ENCODE measurements at places on chromosomes 5 and 9.

DNA sequence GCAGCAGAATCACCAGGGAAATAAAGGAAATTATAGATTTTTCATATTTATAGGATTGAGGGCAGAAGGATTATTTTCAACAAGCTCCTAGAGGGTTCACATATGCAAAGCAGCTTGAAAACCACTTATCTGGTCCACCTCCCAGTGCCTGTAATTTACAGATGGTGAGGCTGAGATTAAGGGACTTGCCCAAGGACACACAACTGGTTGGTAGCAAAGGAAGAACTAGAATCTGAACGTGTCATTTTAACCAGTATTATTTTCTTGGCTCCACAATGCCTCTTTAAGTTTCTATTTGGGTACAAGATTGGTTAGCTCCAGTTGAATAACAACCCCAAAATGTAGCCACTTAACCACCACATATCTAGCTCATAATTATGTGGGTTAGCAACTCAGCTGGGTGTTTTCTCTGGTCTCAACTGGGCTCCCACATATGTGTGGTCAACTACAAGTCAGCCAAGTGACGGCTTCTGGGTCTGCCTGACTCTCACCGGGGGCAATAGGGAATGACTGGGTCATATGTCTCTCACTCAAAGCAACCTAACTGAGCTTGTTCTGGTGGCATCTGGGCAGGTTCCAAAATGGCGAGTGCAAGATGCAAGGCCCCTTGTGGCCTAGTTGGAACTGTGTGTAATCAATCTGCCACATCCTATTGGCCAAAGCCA is 127.7 kb downstream of the ZDHHC21 start:
- DNase-seq, result no peak

- no peak for DNase-seq
These were observed 154.4 kb upstream of the GRAMD2B start for GRCh38 chr5:126268697-126269315.

DNA sequence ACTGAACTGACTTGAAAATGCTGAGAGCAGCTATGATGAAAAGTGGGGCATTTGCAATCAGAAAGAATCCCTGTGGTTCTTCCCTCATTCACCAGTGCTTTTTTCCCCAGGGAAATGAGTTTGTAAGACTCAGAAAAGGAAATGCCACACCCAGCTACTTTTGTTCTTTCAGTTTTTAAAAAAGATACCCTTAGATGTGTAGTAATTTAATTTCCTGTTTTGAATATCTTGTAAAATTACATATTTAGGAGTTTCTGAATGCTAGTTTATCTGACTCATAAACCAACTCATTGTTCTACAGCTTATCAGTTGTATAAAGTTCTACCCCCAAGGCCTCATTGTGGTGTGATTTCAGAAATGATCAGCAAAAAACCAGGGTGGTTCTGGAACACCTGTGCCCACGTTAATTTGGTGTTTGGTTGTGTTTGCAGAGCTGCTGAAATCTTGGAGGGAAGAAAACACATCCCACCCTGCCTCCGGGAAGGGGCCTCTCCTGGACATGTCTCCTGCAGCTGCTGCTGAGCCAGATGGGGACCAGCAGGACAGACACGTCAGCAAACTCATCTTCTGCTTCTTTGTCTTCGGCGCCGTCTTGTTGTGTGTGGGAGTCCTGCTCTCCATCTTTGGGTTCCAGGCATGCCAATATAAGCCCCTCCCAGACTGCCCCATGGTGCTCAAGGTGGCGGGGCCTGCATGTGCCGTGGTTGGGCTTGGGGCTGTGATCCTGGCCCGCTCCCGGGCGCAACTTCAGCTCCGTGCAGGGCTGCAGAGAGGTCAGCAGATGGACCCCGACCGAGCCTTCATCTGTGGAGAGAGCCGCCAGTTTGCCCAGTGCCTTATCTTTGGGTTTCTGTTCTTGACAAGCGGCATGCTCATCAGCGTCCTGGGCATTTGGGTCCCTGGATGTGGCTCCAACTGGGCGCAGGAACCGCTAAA is 2.8 kb downstream of the TMEM171 start:
- DNase-seq, result no peak

GRCh38 chr5:51997949-51998348 is 614.7 kb downstream of the ISL1 start:
- no peak for DNase-seq

DNA sequence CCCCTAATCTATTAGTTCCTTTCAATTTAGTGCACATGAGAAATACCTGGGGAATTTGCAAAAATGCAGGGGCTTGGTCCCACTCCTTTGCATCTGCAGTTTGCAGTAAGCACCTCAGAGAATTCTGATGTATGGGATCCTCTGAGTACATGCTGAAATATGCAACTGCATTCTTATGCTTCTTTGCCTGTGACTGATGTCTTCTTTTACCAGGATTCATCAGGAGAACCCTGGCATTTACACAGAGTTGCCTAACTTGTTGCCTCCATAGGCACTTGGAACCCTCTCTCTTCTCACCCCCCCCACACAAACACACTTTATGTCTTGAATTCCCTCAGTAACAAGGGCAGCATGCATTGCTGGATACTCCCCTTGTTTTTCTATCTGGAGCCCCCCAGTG is 173.1 kb downstream of the KDM4C start:
- DNase-seq, result no peak

GRCh38 chr5:54062958-54063357 is 247.4 kb downstream of the ARL15 start:
- no peak for DNase-seq

GRCh38 chr5:20609126-20609525 is 621.1 kb upstream of the CDH18 start:
- no peak for DNase-seq

DNA sequence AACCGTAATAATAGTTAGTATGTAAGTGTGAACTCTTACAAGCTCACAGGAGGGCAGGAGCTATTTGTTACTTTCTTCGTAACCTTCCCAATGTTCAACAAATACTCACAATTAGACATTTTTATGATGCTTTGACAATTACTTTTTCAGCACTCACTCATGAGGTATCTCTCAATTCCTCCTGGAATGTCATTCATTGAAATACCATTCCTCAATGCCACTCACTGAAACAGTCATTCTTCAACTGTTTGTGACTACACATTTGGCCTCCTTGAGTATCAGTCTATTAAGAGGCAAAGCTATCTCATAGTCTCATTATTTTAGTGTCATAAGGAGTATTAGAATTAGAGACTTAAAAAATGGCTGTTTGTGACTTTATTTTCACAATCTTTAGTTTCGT is 734.1 kb upstream of the DMAC1 start:
- DNase-seq, result no peak

DNA sequence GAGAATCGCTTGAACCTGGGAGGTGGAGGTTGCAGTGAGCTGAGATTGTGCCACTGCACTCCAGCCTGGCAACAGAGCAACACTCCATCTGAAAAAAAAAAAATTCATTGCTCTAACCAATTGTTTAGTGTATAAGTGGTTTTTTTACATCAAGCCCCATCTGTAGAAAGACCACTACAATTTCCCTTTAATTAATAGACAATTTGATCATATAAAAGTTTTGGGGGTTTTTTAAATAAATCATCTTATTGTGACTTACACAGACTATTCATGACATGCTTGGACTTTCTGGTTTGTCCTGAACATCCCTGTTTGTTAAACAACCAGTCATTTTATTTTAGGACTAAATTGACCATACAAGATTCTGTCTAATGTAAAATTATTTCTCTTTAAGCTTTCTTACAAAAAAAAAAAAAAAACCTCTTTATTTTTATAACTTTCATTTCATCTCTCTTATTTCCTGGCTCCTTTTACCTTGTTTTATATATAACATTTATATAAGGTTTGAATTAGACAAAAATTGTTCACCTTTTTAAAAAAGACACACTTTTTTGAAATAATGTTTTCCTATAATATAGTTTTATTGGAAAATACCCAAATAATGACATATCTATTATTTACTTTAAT is 9.8 kb upstream of the FANCC start:
- no peak for DNase-seq

DNA sequence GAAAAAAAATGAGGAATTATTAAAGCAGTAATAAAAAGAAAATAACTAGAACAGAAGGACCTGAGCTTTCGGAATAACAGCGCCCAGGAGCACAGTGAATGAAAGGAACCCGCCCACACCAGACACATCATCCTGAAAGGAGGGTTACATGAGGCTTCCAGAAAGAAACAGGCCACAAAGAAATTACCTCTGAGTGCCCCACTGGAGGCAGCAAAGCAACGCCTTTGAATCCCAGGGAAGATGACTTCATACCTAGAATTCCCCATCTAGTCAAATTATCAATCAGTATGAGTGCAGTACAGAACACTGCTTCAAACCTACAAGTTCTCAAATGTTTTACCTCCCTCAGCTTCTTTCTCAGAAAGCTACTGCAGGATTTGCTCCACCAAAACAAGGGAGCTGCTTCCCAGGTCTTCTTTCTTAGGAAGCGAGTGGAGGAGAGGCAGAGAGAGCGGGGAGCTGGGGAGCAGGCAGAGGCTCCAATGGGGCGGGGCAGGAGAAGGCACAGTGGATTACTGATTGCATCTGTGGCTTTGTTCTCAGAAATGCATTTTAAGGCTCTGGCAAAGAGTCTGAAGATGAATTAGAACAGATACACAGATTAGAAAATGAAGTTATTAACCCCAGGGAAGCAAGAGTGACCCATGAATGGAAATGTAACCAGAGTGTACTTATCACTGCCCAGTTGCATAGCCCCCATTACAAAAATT is 87.1 kb downstream of the SEMA4D start:
- DNase-seq, result no peak

- no peak for DNase-seq
These were observed 31.9 kb upstream of the C5orf58 start for GRCh38 chr5:170200876-170201275.

GRCh38 chr5:33685873-33686755 is 205.7 kb downstream of the ADAMTS12 start:
- no peak for DNase-seq

DNA sequence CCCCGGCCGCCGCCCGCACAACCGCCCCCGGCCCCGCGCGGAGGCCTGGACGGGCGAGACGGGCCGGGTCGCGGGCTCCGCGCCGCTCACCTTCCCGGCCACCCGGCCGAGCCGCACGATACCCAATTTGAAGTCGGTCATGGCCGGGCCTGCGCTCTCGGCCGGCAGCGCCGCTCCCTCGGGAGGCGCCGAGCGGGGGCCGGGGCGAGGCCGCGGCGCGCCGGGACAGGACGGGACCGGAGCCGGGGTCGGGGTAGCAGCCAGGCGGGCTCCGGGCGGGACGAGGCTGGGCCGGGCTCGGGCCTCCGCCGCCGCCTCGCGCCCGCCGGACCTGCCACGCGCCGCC is 216 bp downstream of the ZMYND19 start:
- DNase-seq, result no peak

- no peak for DNase-seq
These were observed 91.2 kb upstream of the CHD1 start for GRCh38 chr5:99019812-99020697.

GRCh38 chr9:133881671-133882381 is 110.3 kb downstream of the VAV2 start:
- peak; percentile 61 for DNase-seq

DNA sequence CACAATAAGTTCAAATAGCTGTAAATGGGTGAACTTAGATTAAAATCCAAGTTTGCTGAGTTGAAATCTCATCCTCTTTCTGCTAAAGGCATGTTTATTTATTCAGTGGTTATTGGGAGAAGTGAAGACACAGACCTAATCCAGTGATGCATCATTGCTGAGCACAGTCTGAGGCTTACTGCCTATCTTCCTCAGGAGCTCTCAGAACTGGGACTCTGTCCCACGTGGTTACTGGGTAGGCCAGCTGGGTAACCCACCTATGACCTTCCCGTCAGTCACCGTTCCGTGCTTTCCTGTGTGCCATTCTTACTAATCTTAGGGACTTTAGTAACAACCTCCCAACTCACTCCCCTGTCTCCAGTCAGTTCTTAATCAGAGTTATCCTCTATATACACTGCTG is 226.8 kb upstream of the ATP10B start:
- DNase-seq, result no peak

- no peak for DNase-seq
These were observed 182.5 kb downstream of the GAPVD1 start for GRCh38 chr9:125444166-125444565.

DNA sequence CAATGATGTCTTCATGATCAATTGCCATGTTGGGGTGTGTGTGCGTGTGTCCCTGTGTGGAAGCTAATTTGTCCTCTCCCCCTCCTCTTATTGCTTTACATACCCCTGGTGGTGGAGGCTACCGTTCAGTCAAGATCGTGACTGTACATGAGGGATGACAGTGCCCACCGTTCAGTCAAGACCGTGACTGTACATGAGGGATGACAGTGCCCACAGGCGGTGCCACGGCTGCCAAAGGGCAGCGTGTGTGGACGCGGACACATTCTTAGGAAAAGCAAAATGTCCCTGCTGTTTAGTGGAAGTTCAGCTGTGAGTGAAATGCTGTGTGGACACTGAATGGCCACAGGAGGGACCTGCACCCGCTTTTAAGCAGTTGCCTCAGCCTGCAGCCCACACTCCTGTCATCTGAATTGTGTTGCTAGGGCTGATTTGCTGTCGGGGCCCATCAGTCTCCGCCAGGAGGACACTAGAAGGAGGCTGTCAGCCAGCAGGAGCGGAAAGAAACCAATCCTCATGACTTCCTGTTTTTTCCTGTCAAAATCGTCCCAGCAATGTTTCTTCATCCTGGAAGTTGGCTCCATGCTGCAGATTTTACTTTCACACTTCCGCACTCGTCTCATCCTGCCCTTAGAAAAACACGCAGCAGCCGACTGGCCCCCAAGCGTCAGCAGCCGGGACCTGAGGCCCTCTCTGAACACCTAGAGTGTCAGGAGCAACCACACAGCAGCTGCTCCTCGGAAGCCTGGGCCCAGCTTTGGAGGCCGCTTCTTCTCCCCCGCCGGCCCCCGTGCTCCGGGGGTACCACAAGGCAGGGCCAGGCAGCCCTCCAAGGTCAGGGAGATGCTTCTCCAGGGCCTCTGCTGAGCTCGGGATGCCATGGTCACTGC is 9.1 kb downstream of the OR2V1 start:
- no peak for DNase-seq

DNA sequence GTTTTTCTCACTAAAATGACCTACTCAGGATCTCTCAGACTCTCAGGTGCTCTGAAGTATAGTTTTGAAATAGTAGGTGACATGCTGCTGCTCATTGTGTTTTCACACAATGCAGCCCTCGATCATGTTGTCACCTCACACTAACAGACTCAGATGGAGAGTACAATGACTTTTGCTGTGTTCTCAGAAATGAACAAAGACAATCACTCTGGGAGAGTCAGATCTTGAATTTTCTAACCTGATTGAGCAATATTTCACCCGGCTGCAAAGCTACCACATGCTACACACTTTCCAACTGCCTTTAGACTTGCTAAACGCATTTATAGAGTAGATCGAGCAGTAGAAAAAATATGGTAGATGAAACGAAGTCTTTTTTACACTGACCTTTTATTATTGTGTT is 113.4 kb downstream of the ST8SIA4 start:
- no peak for DNase-seq
